ENCODE measurements at places on chromosomes 2 and 18. TPM values are rescaled to one million over a fixed set of nuclear protein-coding genes. Genes with fewer than 3 reads are reported as not detected.

DNA sequence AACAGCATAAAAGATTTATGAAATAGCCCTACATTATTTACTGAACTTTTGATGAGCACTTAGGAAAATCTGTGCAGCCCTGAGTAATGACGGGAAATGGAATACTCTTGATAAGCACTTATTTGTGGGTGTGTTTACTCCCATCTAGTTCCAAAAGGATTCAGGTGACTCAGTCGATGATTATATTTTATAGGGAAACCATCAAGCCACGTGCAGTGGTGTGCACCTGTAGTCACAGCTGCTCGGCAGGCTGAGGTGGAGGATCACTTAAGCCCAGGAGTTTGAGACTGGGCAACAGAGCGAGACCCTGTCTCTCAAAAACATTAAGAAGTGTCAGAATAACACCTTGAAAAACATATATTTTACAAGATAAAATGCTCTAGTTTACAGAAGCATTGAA lies 91.9 kb downstream of the CABYR start:
- no peak for DNase-seq

SERPINB13 gene
- not detected for total RNA-seq

DNA sequence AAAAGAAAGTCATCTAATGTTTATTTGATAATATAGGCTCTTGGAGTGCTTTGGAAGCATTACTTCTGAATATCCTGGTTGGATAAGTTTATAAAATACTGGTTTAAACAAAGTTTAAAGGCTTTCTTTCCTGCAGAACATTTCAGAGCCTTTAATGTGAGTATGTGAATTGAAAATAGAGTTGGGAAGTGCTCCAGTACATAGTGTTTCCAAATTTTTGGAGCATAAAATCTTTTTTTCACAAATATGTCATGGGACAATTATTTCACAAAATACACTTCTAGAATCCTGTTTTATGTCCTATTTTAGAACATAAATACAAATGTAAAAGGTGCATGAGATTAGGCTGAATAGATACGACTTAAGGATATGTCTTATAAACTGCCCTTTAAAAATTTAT lies 158.9 kb upstream of the HNRNPA3 start:
- DNase-seq = no peak

ANKRD62 gene
- total RNA-seq = not detected

- DNase-seq = no peak
Observed at GRCh38 chr18:11027862-11028261, 121.5 kb downstream of the PIEZO2 start.

ABCB11 gene
- not detected for total RNA-seq

- no peak for DNase-seq
Observed at GRCh38 chr2:80689106-80689505, 384.6 kb upstream of the LRRTM1 start.

- DNase-seq = no peak
Observed at GRCh38 chr2:162694266-162694665, 144.3 kb downstream of the KCNH7 start.

- peak; percentile 66 for DNase-seq
Observed at GRCh38 chr2:225040856-225041206, 1.4 kb downstream of the DOCK10 start.

DNA sequence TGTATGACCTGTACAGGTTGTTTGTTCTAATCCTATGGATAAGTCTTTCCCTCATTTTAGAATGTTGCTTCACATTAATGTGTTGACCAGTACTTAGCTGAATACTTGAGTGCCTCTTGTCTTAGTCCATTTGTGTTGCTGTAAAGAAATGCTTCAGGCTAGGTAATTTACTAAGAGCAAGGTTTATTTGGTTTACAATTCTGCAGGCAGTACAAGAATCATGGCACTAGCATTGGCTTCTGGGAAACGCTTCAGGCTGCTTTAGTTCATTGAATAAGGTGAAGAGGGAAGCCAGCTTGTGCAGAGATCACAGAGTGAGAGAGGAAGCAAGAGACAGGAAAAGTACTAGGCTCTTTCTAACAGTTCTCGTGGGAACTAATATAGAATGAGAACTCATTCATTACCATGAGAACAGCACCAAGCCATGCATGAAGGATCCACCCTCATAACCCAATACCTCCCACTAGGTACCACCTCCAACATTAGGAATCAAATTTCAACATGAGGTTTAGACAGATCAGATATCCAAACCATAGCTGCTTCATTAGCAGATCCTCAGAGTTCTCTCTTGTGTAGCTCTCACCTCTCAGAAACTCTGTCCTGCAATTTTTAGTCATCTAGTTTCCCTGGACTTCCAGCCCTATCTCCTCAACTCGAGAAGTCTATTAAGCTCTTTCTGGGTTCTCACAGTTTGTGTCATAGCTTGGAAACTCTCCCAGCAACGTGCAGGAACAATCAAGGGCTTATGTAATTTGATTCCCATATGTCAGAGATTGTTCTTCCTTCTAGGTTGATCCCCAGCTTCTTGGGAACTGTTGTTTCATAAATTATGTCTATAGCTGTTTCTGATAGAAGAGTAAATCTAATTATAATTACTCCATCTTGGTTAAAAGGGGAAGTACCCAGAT lies 2082.3 kb upstream of the CELF4 start:
- DNase-seq = no peak

DNA sequence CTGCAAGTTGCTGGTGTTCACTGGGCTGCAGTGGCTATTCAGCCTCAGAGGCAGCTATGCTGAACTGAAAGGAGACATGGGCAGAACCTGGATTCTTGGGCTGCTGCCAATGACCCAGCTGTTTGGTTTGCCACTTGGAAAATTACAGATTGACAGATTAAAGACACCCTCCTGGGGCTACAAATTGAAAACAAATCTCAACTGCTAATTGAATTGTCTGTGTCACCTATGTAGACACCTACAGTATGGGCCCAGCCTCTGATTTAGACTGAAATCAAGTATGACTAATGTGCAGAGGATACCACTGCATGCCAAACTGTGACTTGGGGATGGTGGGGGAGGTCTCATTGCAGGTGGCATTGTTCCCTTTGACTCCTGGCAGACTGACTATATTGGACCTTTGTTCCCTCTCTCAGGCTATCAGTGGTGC lies 42.8 kb downstream of the ITSN2 start:
- DNase-seq = no peak

GRCh38 chr18:57219964-57220363 lies 73.1 kb downstream of the BOD1L2 start:
- no peak for DNase-seq

DNA sequence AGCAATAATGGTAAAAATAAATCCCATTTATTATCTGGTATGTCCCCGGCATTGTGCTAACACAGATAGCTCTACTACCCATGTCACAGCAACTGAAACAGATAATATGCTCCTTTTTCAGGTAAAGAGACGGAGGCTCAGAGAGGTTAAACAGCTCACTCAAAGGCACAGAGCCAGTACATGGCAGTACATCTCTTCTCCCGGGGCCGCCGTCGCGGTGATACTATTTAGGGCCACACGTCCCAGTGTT lies 693 bp upstream of the PDK1 start:
- no peak for DNase-seq

DNA sequence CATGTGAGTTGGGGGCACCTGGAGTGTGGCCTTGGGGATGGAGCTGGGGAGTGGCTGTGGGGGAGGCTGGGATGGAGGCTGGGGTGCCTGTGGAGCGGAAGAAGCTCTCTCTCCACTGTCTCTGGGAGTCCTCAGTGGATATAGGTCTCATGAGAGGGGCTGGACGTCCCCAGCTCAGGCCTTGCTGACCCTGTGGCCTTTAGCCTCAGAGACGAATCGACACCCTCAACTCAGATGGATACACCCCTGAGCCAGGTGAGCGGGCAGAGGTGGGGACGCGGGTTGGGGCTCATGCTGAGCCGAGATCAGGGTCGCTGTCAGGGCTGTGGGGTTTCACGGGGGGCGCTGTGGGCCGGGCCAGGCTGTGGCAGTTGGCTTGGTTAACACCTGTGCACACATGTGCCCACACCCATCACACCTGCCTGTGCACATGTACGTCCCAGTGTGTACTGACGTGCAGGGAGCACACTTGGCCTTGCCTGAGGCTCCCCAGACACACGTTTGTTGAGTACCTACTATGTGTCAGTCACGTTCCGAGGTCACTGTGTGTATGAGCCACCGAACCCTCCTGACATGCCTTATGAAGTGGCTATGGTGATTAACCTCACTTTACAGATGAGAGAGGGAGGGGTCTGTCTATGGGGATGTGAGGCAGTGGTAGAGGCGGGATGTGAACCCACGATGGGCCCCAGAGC lies 20.1 kb downstream of the ZAP70 start:
- DNase-seq = no peak

GRCh38 chr2:12603781-12604295 lies 112.9 kb upstream of the TRIB2 start:
- no peak for DNase-seq

CYS1 gene
- total RNA-seq = not detected

- no peak for DNase-seq
Observed at GRCh38 chr2:7363906-7364305, 446.7 kb downstream of the RNF144A start.

OTX1 gene
- not detected for total RNA-seq

DNA sequence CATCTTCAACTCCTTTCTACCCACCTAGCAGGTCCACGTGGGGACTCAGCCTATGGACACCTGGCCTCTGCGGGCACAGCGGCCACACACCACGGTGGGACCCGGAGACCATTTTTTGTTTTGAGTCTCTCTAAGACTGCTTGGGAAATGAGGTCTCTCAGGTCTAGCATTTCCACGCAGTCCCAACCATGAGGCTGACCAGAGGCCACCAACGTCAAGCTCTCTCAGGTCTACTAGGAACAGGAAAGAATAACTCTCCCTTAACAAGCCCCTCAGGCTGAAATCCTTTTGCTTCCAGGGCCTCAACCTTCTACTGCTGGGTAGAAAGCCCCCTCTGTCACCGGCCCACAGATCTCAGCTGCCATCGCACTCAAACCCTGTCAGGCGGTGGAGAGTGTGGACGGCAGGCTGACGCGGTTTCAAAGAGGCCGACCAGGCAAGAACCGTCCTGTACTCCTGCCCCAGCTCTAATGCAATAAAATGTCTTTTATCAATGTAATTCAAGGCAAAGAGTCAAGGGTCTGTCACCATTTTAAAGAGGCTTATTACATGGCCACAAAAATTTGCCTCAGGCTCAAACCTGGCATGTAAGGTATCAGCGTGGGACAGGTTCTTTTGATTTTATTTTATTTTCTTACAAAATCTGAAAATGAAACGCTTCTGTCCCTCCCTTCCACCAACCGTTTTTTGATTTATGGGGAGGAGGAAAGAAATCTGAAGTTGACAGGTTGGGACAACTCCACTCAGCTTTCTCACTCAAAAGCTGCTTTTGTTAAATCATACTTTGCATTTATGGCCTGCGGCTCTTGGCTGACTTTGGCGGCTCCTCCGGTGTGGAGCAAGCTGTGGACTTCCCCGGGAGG lies 74.0 kb downstream of the BCL11A start:
- no peak for DNase-seq

DNA sequence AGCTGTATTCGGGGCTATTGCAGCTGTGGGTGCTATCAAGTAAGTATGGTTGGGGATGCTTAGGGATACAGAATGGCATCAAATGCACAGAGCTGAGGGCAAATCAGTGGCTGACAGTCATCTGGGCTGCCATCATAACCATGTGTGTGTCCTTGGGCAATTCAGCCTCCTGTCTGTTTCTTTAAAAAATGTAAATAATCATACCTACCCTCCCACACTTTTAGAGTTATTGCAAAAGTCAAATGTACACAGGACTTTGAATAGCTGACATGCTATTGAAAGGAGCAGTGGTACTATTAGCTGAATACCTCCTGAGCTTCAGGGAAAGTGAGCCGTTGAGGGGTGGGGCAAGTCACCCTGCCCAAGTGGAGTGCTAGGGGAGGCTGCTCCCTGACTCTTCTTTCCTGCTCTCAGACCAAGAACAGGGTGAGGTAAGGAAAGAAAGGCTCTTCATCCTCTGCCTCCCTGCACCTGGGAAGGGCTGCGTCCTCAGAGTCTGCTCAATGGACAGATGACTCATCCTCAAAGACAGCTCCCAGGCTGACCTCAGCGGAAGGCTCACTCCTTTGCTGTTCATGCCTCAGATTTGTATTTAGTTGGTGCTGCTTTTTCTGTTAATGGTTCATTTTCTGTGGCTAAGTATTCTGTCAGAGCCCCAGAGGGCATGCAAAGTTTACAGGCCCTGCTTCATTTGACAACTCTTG lies 54.9 kb upstream of the BZW1 start:
- DNase-seq = no peak

GCKR gene
- not detected for total RNA-seq

DNA sequence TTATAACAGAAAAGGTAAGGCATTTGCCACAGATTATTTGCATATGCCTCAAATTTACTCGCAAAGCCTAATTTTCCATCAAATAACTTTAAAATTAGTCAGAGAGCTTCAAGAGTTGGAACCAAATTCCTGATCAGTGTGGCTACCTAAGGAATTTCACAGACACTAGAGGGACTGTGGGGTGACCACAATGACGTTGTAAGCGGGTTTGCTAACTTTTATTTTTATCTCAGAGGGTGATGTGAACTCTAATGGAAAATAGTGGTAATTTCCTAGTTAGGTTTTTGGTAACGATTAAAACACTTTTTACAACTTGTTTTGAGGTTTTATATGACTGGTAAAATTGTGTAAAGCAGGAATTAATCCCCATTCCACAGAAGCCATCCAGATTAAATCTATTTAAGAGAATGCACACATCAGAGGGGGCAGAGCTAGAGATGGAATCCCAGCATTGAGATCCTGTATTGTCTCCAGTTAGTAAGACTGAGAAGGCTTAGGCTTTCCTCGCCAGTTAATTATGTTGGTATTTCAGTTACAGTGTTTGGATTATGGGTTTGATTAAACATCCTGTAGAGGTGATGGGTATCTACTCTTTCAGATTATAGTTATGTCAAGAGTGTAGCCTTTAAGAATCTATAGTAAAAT lies 129.0 kb downstream of the GPD2 start:
- no peak for DNase-seq

DNA sequence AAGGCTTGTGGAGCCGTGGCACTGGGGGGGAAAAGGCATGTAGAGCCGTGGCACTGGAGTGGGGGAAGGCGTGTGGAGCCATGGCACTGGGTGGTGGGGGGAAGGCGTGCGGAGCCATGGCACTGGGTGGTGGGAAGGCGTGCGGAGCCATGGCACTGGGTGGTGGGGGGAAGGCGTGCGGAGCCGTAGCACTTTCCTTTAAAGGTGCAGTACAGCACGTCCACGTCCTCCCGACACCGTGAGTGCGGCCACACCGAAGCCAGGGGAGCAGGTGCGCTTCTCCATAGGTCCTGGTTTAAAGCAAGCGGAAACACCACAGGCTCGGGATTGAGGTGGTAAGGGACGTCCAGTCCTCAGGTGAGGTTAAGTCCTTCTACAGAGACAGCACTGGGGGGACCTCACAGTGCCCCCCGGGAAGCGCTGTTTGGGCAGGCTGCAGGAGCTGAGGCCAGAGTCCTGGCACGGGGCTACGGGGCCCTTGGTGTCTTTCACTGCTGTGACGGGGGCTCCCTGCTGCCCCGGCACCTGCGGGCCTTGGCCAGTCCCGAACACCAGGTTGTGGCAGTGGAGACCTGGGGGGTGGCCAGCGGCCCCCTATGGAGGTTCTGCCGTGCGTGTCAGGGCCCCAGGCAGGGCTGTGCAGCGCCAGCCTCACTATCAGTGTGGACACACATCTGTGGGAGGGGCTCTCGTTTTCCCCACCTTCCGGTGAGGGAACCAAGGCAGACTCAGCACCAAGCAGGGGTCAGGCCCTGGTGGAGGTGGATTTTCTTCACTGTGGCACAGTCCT lies 93.0 kb upstream of the CTDP1 start:
- no peak for DNase-seq

- no peak for DNase-seq
Observed at GRCh38 chr2:176446718-176447414, 177.6 kb downstream of the MTX2 start.
